ENCODE measurements at places on chromosomes 7 and 10.

GRCh38 chr10:43585046-43585445 is 10.6 kb upstream of the ZNF239 start:
- DNase-seq = no peak

DNA sequence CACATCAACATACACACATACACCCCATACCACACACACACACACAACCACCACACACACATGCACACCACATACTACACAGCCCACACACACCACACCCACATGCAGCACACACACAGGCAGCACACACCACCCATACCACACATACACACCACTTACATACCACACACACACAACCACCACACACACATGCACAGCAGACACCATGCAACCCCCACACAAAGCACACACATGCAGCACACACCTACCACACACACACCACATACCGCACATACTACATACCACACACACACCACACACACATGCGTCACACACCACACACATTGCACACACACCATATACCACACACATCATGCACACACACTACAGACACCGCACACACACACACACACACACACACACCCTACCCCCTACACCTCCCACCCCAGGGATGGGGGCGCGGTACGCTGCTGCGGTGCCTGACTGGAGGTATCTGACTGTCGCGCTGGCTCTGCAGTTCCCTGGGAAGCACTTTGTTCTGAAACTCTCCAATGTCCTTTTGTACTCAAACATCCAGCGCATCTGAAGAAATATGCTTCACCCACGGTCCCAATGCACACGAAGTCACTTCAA is 5.4 kb upstream of the TRPV6 start:
- DNase-seq = no peak

GRCh38 chr10:4332764-4333458 is 493.1 kb upstream of the AKR1E2 start:
- no peak for DNase-seq

- DNase-seq = no peak
These were observed 936.7 kb downstream of the CCSER2 start for GRCh38 chr10:85265121-85265520.

- no peak for DNase-seq
These were observed 82.4 kb upstream of the FAM171A1 start for GRCh38 chr10:15453457-15453856.

GRCh38 chr7:147980826-147981813 is 609.4 kb upstream of the C7orf33 start:
- DNase-seq = peak; percentile 15

DNA sequence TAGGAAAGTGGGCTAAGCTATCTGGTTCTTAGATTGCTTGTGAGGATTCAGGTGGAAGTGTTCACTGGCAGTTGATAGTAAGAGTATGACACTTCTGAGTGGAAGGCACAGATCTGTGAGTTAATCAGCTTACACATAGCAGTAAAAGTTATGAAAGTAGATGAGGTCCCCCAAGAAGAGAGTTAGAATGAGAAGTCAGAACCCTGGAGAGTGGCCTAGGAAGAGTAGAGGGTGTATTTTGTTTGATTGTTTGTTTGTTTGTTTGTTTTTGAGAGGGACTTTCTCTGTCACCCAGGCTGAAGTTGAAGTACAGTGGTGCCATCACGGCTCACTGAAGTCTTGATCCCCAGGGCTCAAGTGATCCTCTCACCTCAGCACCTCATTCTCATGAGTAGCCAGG is 44.1 kb downstream of the SP4 start:
- DNase-seq = no peak

DNA sequence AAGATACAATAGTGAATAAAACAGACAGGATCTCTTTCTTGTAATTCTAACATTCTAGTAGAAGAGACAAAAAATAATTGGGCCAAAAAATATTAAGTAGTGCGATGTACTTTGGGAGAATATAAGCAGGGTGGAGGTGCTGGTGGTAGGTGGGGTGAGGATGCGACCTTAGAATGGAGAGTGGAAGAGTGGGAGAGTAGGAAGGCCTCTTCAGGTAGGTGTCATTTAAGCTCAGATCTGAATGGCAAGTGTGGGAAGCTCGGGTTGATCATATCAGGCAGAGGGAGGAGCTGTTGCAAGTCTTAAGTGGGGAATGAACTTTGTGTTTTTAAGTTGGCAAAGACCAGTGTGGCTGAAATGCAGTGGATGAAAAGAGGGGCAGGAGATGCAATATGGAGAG is 3.8 kb upstream of the IFRD1 start:
- no peak for DNase-seq

DNA sequence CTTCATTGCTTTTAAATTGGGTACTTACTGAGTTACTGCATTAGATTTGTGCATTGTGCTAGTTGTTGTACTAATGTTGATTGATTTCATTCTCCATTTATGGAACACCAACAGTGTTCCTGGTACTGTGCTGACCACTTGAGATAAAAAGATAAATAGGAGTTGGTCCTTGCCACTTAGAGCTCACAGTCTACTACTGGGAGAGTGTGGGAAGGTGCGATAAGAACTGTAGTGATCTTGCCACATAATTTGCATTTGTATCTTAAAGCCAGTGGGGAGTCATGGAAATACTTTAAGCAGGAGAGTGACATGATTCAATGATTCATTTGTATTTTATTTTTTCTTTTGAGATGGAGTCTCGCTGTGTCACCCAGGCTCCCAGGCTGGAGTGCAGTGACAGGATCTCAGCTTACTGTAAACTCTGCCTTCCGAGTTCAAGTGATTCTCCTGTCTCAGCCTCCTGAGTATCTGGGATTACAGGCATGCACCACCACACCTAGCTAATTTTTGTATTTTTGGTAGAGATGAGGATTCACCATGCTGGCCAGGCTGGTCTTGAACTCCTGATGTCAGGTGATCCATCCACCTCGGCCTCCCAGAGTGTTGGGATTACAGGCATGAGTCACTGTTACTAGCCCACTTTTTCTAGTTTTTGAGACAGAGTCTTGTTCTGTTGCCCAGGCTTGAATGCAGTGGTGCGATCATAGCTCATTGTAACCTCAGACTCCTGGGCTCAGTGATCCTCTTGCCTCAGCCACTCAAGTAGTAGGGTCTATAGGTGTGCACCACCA is 51.2 kb upstream of the TMEM248 start:
- no peak for DNase-seq

DNA sequence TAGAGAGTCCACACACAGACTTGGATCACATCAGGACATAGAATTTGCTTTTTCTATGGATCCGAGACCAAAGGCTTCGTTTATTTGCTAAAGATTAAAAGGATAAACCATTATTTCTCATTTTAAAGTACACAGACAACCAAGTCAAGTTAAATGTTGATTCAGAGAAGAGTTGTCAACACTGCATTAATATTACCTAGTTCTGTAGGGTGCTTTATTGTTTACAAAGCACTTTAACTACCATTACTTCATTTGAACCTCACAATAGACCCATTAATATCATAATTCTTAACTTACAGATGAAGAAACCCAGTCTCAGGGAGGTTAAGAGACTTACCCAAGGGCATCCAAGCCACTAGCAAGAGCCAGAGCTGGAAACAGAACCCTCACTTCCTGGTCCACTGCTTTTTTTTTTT is 43.2 kb upstream of the GSAP start:
- DNase-seq = no peak
